Kidney (tissue), 22 donors: ENCODE measurements at places on chromosomes 5 and 9.

- peak; percentile 76 for DNase-seq
Measured at GRCh38 chr9:13758936-13759335, 479.4 kb upstream of the MPDZ start.

DNA sequence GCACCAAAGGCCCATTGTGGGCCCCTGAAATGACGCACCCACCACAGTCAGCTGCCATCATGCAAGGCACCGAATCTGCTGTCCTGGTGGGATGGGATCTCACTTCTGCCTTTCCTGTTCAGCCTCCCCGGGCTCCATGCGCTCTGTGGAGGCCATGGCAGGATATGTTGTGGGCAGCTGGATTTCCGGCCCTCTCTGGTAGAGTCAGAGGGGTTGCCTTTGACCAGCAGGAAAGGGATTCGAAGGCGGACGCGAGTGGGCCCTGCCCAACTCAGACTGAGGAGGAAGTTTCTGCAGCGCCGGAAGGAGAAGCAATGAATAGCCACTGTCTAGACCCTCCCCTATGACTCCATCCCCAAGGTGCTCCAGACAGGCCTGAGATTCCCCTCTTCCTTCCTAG, 35.5 kb downstream of the GADD45G start:
- no peak for DNase-seq

GRCh38 chr5:24433555-24433954, 211.2 kb downstream of the CDH10 start:
- no peak for DNase-seq

GRCh38 chr5:9356351-9356825, 189.5 kb downstream of the SEMA5A start:
- no peak for DNase-seq

GRCh38 chr5:149640350-149640999, 59.2 kb downstream of the ARHGEF37 start:
- DNase-seq: no peak

DNA sequence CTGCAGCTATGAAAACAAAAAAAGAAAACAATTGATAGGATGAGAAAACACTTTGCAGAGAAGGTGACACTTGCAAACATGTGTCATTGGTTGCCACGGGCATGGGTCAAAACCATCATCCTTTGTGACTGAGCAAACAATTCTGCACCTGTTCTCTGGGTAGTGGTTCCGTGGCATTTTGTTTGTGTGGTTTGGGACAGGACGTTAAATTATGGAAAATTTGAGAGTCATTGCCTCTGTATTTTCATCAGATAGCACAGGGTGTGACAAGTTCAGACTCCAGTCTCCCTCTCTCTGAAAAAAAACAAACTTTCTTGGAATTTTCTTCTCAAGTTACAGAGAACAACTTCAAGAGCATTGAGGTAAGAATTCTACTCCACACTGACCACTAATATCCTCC, 113.4 kb upstream of the HMHB1 start:
- no peak for DNase-seq

DNA sequence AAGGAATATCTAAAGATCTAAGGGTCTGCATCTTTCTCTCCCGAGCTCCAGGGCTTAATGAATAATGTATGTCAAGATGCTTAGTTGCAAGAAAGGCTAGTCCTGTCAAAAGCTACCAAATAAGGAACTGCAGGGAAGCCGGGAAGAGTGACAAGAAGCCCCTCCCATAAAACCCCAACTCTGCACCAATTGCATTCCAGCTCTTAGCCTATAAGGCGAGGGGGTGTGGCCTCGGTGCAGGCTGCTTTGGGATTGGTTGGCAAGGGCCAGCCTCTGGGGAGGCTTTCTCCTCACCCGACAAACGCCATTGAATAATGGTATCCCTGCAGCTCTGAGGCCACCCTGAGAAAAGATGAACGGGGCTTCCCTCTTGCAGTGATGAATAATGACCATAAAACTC, 416.9 kb downstream of the RAB3C start:
- DNase-seq: no peak

- DNase-seq: no peak
Measured at GRCh38 chr5:106093134-106093533, 1577.6 kb downstream of the EFNA5 start.

GRCh38 chr9:110846215-110846614, 177.6 kb downstream of the MUSK start:
- no peak for DNase-seq

DNA sequence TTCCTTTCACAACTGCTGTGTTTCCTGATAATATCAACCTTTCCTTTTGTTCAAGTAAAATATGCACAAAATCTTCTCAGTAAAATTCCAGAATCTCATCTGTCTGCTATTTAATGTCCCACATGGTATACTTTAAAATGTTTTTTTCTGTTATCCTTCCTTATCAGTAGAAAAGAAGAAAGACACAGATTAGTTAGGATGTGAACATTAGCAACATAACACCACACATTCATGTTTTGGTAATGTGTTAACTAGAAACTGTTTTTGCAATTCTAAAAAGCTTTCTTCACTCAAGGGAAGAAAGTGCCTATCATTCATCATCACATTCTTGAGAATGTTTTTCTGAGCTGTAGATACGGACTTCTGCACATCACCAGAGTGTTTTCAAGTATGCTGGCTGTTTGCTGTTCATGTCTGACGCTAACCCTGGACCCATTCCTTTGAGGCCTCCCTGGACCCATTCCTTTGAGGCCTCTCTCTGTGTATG, 10.5 kb upstream of the ARSB start:
- no peak for DNase-seq

DNA sequence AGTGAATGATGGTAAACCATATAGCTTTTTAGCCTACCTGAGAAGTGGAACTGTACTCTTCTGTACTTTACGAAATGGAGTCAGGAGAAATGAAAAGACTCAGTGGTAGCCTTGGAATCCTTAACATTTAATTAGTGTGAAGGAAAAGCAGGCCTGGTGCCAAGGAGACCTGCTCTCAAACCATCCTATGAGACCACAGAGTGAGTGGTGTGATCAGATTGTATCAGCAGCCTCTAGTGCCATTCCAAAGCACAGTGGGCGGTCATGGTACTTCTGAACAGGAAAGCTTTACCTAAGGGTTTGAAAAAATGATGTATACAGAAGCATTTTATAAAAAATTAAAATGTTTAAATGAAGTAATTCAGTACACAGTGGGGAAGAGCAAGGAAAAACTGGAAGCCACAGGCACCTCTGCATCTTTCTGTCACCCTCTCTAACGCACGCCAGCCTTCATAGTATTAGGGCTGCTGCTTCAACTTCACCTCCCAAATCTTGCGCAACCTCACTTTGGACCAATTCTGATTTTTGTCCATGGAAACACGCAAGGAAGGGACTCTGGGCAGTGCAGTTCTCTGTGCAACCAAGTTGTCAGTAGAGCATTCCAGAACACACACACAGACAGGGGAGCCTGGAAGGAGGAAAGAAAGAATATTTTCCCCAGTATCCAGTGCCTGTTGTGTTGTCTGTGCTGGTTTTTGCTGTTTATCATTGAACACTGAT, 203.7 kb downstream of the SH3GL2 start:
- DNase-seq: no peak

GRCh38 chr5:38996123-38996522, 78.1 kb downstream of the RICTOR start:
- no peak for DNase-seq

DNA sequence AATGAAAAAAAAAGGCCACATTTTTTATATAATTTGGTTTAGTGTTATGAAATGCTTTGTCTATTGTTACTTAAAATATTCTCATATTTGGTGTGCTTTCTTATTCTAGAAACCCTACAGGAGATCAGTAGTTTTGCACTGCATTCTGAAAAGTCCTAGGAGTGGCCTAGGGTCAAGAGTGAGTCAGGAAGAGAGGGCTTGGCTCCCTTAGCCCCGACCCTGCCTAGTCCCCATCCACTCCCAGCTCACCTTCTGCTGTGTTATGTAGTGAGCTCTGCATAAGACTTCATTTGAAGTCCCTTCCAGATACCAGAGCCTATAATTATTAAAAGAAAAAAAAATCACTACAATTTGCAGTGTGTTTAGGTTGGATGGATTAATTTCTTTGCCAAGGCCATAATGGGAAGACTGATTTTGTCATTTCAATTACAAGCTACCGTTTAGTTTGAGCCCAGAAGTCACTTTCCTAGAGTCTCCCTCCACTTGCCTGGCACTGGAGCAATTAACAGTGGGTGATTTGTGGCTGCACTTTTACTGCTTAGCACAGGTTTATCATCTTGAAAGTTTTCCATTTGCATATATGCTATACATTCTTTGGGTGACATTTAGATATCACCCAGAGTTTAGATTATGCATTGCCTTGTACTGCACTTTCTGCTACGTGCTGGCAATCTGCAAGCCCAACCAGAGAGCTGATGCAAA, 143.3 kb downstream of the INSYN2B start:
- DNase-seq: no peak

GRCh38 chr9:129897263-129897662, 62.0 kb downstream of the USP20 start:
- no peak for DNase-seq

DNA sequence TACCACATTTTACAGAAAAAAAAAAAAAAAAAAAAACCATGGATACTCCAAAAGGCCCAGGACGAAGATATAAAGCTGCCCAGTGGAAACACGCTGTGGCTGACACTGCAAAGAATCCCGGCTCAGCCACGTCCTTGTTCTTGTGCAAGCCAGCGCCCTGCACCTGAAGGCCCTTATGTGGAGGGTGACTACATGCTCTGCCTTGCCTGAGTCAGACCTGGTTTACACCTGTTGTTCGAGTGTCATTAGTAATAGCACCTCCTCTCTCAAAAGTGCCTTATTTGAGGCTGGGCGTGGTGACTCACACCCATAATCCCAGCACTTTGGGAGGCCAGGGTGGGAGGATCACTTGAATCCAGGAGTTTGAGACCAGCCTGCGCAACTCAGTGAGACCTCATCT, 54.3 kb upstream of the ZSWIM6 start:
- no peak for DNase-seq

- DNase-seq: no peak
Measured at GRCh38 chr5:88734983-88735382, 148.0 kb downstream of the MEF2C start.

- peak; percentile 87 for DNase-seq
Measured at GRCh38 chr9:136847088-136847825, 2.0 kb upstream of the PHPT1 start.

DNA sequence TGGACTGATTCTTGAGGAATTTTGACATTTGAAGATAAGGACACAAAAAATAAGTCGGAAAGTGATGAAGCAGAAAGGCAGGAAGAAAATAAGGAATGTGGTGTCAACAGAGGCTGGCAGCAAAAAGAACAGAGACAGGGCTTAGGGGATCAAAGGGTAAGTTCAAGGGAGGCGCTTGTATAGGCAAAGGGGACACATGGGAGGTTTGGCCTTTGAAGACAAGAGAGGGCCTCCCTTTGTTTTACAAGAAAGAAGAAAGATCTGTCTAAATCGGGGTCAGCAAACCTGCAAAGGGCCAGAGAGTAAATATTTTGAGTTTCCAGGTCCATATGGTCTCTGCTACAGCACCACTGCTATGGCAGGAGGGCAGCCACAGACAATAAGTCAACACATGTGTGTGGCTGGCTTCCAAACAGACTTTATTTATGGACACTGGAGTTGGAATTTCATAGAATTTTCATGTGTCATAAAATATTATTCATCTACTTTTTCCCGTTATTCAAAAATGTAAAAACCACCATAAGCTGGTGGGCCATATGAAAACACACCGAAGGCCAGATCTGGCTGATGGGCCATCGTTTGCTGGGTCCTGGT, 112.0 kb upstream of the FBXL7 start:
- DNase-seq: no peak

- no peak for DNase-seq
Measured at GRCh38 chr9:38389313-38389712, 3.2 kb upstream of the ALDH1B1 start.

DNA sequence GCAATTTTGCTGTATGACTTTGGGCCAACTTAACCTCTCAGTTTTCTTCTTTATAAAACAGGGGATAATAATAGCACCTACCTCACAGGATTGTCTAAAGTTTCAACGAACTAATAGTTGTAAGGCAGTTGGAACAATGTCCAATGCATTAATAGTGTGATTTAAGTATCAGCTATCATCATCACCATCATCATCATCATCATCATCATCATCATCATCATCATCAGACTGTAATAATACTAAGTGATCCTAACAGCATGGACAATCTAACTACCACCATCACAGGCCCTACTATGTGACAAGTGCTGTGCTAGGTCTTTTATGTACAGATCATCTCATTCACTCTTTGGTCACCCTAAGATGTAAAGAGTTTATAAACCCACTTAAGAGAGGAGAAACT, 196.0 kb downstream of the MAPKAP1 start:
- DNase-seq: no peak

DNA sequence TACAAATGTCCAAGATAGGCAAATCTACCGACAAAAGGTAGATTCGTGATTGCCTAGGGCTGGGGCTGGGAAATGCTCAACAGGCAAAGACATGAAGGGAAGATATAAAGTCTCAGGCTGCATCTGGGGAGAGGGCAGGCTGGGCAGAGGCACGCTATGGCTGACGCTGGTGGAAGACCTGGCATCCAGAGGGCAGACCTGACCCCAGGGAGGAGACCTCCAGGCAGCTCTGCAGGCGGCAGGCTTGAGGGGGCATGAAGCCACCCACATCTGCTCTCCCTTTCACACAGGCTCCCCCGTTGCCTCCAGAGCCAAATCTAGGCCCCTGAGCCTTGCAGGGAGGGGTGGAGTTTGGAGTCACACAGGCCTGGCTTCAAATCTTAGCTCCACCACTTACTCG, 145.5 kb downstream of the PAX5 start:
- no peak for DNase-seq

- DNase-seq: no peak
Measured at GRCh38 chr9:32665101-32665500, 29.6 kb upstream of the TAF1L start.

DNA sequence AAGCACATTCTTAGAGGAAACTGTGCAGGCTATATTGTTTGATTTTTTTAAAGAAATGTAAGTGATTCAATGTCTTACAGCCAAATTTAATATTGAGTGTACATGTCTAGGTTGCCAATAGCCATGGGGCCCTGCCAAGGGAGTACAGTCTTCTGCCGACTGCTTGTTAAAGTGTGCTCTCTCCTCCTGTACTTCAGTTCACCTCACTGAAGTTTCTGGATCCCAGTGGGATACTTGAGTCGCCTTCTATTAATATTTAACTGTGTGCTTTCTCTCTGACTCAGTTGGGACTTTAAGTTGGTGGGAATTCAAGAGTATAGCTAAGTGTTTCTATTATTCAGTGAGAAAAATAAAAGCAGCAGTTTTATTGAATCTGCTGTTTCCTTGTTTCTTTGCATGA, 44.5 kb upstream of the C5orf47 start:
- no peak for DNase-seq

- no peak for DNase-seq
Measured at GRCh38 chr5:147780924-147781573, 1.5 kb downstream of the JAKMIP2 start.

- DNase-seq: no peak
Measured at GRCh38 chr9:107504585-107505455, 15.3 kb upstream of the KLF4 start.

- DNase-seq: no peak
Measured at GRCh38 chr5:80995908-80996307, 35.7 kb downstream of the RASGRF2 start.

DNA sequence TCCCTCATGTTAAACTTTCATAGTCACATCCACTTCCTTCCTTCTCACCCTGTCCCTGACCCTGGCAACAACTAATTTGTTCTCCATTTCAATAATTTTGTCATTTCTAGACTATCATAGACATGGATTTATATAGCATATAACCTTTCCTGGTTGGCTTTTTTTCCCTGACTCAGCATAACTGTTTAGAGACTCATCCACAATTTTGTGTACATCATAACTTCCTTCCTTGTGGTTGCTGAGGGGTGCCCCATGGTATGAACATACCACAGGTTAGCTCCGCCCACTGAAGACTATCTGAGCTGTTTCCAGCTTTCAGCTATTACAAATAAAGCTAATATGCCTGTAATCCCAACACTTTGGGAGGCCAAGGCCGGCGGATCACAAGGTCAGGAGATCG, 137.3 kb downstream of the PHF2 start:
- DNase-seq: no peak
